Colonic mucosa (tissue), 4 donors: ENCODE measurements at places on chromosomes 12 and 14. TPM values are rescaled to one million over a fixed set of nuclear protein-coding genes. Genes with fewer than 3 reads are reported as not detected.

Gene MAP3K9
- 10.6 TPM for total RNA-seq

Gene VRTN
- total RNA-seq, result not detected

Gene C3AR1
- 7.9 TPM for total RNA-seq

Gene KLRK1
- total RNA-seq, result 1.6 TPM

Gene ARHGEF40
- 66.9 TPM for total RNA-seq
